Stimulated activated CD8-positive, alpha-beta memory T cell treated with anti-CD3 and anti-CD28 coated beads, Interleukin-12 subunit alpha, Interleukin-12 subunit beta, amount 100 ng/mL, for 4 hours (primary cell): ENCODE measurements at places on chromosomes 4 and X.
A peak's percentile ranks its signal among the peaks of the same experiment; 100 is the strongest.

GRCh38 chr4:159378056-159378616 lies 275.3 kb downstream of the RAPGEF2 start:
- DNase-seq: no peak

DNA sequence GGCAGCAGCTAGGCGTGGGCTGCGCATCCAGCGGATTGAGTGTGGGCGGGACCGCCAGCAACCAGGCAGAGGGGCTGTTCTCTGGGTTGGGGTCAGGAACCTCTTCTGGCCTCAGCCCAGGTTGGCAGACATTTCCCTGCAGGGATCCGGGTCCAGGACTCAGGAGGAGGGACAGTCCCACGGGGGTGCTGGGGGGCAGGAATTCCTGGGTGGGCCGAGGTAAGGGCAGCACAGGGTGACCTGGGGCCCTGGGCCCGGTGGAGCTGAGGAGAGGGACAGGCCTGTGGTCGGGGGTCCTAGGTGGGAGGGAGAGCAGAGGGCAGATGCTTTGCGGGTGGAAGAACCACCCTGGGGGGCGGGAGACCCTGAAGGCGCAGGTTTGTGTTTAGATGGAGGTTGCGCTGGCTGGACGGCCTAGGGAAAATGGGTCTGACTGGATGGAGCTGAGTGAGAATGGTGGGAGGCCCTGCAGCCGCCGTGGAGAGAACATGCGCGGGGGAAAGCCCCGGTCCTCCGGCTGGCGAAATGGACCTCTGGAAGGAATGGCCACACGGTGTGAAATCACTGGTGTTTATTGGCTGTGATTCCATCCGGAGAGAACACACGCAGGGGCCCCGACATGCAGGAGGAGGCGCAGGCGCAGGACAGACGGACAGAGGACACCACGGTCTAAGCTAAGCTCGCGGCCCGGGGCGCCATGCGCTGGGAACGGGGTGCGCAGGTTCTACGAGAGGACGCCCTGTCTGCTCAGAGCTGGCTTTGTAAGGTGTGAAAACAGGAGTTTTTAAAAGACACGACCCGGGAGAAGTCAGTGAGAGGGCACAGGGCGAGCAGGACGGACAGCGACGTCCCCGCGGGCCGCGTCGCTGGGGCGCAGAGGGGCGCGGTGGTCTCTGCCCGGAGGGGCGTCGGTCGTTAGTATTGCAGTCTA lies 41.3 kb downstream of the CPLX1 start:
- DNase-seq: no peak

- DNase-seq: no peak
These were observed 155.5 kb downstream of the PDGFRA start for GRCh38 chr4:54384563-54384962.

GRCh38 chr4:17681281-17682221 lies 67.1 kb downstream of the MED28 start:
- DNase-seq: no peak

GRCh38 chrX:106802063-106802387 lies 448 bp upstream of the TBC1D8B start:
- DNase-seq: no peak

DNA sequence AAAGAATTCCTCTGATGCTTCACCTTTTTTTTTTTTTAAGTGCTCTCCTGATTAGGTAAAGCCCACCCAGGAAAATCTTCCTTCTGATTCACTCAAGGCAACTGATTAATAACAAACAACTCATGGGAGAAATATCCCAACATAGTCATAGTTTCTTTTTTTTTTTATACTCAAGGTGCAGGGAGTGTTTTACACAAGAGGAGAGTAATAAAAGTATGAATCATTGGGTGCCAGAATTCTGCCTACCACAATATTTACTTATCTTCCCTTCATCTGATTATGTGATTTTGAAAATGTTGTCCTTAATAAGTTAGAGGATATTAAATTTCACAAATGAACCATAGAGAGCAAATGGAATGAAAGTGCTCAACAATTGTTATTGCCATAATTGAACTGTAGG lies 329.9 kb downstream of the TECRL start:
- DNase-seq: no peak

- DNase-seq: no peak
These were observed 490 bp upstream of the ADH4 start for GRCh38 chr4:99144587-99144986.

GRCh38 chr4:73311428-73311827 lies 52.8 kb upstream of the ANKRD17 start:
- DNase-seq: no peak

- DNase-seq: no peak
These were observed 69.7 kb downstream of the PDGFC start for GRCh38 chr4:156901871-156902270.

- no peak for DNase-seq
These were observed 111.4 kb downstream of the SOX3 start for GRCh38 chrX:140393507-140393906.

DNA sequence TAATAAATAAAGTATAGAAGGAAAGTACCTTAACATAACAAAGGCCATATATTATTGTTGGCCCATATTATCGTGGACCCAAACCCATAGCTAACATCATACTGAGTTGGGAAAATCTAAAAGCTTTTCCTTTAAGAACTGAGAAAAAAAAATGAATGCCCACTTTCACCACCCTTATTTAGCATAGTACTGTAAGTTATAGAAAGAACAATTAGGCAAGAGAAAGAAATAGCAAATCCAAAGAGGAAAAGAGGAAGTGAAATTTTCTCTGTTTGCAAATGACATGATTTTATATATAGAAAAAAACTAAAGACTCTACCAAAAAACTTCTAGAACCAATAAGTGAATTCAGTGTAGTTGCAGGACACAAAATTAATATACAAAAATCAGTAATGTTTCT lies 1854.6 kb downstream of the PCDH7 start:
- DNase-seq: no peak

GRCh38 chrX:50180073-50180940 lies 20.5 kb downstream of the AKAP4 start:
- DNase-seq: no peak

GRCh38 chr4:159725571-159725970 lies 622.7 kb downstream of the RAPGEF2 start:
- DNase-seq: no peak

DNA sequence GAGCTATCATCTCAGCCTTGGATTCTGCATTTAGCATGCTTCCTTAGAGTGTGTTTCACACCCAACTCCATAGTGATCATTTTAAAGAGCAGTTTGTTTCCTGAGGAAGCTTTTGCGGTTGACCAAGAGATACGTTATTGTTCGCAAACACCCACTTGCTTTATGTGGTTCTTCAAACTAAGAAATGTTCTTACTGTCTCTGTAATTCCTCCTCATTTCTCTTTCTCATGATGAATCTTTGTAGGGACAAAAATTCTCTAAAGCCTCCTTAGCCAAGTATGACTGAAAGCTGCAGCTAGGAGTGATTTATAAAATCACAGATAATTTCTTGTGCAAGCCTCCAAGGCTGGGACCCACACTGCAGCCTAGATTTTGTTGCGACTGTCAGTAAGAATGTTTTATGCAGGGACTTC lies 10.0 kb downstream of the TNIP3 start:
- DNase-seq: no peak

DNA sequence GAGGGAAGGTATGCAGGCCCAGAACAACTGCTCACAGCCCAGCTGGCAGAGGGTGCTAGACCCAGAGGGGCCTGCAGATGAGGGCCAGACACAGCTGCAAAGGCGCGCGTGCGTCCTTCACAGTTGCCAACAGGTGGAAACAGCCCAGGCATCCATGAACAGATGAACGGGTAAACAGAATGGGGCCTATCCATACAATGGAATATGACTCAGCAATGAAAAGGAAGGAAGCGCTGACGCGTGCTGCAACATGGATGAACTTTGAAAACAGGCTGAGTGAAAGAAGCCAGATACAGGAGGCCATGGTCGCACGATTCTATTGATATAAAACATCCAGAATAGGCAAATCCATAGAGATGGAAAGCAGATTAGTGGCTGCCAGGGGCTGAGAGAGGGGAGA lies 83.1 kb upstream of the DDX3X start:
- DNase-seq: no peak

GRCh38 chr4:108834166-108834834 lies 71.4 kb upstream of the ETNPPL start:
- DNase-seq: no peak

DNA sequence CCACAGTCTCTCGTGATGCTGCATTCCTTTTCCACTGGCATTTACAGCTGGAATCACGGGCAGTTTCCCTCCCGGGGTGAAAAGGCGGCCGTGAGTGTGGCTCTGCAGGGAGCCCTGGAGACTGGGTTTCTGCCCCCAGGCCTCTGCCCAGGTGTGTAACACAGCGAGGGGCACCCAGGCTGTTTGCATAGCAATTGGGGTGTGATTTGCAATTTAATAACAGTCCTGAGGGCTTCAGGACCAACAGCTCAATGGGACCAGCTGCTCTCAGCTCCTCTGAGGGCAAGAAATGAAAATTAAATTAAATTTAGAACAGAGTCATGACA lies 99.0 kb upstream of the SHOX start:
- no peak for DNase-seq

GRCh38 chr4:8917868-8918783 lies 46.5 kb upstream of the HMX1 start:
- peak; percentile 10 for DNase-seq

DNA sequence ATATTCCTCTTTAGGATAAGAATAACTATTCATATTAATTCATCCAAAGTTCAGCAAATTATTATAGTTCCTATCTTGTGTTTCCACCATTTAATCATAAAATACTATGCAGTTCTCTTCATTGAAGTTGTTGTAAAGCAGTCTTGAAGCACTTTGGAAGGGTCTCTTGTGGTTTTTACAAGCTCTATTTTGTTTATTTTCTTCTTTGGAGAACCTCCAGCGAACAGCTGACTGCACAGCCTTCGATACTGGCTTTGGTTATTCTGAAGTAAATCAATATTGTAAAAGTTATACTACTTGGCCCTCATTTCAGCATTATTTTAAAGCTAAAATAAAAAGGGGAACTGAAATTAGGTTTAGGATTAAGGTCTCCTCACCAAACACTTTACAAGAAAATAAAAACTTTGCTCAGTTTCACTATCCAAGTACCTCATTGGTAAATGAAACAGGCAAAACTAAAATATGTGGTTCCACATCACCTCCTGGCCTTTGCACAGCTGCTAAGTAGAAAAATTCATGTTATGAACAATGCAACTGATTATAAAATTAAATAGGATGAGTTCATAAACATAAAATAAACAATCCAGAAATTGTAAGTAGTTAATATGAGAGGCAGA lies 1629.2 kb upstream of the ADGRL3 start:
- DNase-seq: no peak
